GM04503 (cell line): ENCODE measurements at places on chromosomes 5 and 9.

- DNase-seq: no peak
Observed at GRCh38 chr9:104287253-104287878, 193.3 kb downstream of the SMC2 start.

GRCh38 chr5:75514323-75514722 lies 2.6 kb downstream of the POLK start:
- no peak for DNase-seq

DNA sequence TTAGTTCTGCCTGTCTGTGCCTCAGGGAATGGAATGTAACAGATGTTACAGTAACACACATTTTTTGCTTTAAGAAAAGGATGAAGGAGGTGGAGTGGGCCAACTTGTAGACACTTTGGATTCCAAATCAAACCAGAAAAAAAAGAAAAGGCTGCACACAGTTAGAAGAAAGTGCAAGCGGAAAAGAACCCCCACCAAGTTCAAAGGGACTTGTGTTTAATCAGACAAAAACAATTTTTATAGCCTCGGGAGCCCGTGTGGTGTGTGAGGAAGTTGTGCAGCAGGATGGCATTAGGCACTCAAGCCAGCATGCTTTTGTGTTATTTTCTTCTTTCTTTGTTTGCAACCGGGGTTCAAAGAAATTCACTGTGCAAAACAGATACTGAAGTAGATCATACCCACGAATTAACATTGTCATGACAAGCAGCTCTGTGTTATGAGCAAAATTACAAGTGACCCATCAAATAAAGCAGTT lies 189.5 kb downstream of the SEMA5A start:
- no peak for DNase-seq

DNA sequence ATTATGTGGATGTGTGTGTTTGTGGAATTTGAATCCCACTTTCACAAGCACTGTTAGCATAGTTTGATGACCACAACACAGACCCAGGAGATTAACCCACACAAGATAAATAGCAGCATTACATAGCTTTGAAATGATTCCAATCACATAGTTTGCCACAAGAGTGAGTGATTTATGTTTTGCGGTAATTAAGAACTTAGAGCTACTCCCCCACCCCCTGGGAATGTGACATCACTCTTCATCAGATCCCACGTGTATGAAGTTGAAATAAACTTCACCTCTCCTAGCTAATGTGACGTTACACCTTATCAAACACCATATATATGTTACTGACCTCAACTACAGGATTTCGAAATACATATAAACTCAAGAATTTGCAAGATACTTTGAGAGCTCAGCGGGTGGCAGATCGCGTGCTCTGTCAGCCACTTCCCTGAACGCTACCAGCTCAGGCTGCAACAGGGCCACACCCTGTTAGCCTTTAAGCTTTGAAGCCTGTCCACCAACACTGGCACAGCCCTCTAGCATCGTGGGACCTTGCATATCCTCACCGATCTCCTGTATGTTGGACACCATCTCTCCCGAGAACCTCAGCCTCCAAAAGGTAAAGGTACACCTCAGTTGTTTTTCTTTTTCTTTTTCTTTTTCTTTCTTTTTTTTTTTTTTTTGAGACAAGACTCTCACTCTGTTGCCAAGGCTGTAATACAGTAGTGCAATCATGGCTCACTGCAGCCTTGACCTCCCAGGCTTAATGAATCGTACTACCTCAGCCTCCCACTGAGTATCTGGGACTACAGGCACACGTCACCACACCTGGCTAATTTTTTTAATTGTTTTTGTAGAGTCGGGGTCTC lies 1.7 kb upstream of the AGTPBP1 start:
- DNase-seq: peak; percentile 72

DNA sequence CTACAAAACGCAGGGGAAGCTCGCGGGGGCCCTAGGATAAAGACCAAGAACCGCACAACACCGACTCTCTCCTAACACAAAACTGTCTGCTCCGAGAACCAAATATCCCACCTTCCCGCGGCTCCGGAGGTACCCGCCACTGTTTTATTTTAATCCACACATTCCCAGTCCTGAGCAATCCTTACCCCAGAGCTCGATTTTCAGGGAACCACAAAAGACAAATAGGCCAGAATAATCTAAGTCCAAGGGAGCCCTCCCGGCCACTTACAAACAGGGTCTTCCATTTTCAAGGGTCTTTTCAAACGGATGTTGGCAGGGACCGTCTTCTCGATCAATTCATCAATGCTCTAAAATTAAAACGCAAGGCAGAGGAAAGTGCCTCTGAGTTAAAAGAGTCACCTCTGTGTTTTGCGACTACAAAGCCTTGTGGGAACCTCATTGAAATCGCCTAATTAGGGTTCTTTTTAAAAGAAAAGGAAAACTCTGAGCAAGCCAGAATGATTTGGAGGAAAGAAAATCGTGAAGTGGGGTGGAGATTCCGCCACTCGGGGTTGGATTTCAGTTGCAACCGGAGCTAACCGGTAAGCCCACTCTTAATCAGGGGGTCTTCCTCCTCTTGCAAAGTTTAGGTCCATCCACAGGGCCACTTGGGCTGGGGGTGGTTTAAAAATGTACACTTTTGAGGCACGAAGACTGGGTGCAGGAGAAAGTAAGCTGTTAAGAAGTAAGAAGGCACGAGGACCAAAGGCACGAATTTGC lies 1.0 kb downstream of the GLDC start:
- no peak for DNase-seq

- peak; percentile 23 for DNase-seq
Observed at GRCh38 chr5:112228667-112229066, 190.4 kb downstream of the EPB41L4A start.
